Stimulated activated naive CD4-positive, alpha-beta T cell (primary cell): ENCODE measurements at places on chromosomes 5 and 9.

DNA sequence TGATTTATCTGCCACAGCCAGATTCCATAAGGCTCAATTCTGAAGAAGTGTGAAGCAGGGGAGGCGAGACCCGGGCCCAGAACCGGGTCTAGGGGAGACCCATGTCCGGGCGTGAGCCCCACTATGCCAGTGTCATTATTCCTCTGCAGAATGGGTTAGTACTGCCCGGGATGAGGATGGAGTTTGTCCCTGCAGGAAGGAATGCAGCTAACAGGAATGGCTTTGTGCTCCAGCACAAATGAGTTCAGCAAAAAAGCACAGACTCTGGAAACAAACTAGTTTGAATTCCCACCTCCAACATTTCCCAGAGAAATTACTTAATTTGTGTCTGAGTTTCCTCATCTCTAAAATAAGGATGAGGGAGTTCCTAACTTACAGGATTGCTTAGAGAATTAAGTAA lies 202.9 kb downstream of the SYK start:
- DNase-seq: no peak

DNA sequence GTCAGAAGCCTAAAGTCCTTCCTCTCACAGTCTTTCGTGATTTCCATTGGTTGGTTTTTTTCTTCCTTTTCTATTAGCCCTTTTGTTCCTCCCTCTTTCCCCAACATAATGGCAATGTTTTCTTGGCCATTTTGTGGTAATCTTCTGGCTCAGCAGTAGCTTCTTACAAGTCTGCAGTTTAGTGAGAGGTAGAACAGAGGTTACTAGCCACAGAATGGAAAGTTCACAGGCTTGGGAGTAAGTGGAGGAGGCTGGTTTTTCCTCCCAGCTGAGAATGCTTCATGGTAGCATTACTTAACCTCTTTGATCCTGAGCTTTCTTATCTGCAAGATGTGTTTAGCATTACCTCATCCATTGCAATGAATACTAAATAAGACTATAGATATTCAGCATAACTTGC lies 346.9 kb downstream of the NFIB start:
- no peak for DNase-seq

DNA sequence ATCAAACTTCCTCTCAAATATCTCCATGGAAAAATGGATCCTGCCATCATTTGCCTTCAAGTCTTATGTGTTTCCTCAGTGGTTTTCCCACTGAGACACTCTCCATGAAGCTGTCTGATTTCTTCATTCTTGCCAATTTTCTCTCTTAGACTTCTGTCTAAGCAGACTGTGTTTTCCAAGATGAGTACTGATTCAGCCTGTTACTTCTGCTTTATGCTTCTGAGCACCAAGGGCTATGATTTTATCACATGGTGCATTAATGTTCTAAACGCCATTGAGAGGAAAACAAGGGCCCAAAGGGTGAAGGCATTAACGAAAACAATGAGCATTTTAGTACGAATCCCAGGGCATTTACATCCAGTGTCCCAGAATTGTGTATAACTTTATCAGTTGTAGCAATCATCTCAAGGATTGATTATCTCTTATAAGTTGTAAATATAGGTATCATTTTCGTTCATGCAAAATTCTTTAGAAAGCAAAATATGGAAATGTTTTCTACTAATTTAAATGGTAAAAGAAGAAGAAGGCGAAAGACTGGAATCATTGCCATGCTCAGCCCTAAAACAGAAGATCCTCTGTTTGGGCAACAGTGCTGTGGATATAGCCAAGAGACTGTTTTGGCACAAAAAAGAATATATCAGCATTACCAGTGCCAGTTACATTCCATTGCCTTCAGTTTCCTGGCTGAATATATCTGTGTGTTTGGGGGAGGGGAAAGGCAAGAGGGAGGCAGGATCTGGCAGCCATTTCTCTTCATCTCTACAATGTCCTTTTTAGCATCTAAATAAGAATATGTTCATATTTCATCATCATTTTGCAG lies 537.6 kb downstream of the ANXA1 start:
- no peak for DNase-seq

DNA sequence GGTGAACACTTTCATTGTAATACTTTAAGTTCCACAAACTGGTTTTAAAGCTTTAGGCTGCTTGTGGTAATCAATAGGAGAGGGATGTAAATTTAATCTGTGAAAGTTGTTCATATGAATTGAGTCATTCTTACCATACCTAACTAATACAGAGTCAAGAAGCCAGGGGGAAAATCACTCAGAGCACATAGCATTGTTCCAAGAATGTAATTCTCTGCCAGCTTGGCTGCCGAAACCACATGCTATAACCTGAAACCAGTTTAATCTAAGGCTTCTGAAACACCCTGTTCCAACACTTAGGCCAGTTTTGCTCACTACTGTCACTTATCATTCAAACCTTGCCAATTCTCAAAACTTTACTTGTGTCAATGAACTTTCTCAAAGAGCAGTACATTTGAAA lies 528.8 kb upstream of the GRAMD2B start:
- no peak for DNase-seq

GRCh38 chr5:85441156-85441555 lies 1056.5 kb upstream of the EDIL3 start:
- DNase-seq: no peak

GRCh38 chr5:142326480-142326938 lies 1.7 kb upstream of the SPRY4 start:
- DNase-seq: no peak

DNA sequence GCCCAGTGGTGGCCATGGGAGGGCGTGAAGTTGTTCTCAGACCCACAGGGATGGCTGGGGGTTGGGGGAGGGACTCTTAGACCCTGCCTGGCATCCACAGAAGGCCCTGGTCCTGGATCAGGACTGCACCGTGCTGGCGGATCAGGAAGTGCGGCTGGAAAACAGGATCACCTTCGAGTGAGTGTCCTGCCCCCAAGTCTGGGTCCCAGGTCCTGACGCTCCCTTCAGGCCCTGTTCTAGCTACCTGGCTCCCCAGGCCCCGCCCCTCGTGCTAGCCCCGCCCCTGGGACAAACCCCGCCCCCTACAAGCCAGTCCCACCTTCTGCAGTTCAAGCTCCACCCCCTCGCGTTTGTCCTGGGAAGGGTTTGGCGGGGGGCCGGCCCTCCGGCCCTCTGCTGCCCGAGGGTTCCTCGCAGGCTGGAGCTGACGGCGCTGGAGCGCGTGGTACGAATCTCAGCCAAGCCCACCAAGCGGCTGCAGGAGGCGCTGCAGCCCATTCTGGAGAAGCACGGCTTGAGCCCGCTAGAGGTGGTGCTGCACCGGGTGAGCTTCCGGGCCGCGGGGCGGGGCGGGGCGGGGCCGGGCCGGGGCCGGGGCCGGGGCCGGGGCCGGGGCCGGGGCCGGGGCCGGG lies 12.9 kb downstream of the RGS14 start:
- DNase-seq: no peak

GRCh38 chr9:114820776-114821501 lies 15.1 kb upstream of the TNFSF15 start:
- no peak for DNase-seq

GRCh38 chr5:122967085-122967484 lies 69.4 kb downstream of the PPIC start:
- DNase-seq: no peak

DNA sequence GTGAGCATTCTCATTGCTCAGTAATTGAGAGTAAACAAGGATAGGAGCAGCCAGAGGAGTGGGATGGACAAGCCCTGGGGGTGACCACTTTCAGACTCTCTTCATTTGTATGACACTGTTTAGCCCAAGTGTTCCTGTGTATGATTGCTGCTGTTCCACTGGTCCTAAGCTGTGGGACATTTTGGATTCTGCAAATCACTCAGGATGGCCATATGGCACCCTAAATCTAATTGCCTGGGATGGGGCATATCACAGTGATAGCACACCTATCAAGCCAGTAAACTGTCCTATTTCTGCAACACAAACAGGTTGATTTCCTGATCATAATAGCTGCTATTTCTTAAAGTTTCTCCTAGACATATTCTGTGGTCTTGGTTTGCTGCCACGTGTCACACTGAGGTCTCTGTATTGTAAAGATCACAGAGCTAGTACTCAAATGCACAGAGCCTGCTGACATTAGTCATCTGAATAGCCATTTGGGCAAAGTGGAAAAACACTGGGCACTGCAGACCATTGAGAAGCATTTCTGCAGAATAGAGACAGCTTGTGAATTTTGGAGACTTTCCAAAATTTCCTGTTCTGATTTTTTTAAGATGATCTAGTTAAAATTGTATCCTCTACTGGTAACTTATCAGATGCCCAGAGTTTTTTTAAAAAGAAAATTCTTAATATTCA lies 320.2 kb downstream of the RFX3 start:
- no peak for DNase-seq
